ENCODE measurements at places on chromosomes 5 and 9.

DNA sequence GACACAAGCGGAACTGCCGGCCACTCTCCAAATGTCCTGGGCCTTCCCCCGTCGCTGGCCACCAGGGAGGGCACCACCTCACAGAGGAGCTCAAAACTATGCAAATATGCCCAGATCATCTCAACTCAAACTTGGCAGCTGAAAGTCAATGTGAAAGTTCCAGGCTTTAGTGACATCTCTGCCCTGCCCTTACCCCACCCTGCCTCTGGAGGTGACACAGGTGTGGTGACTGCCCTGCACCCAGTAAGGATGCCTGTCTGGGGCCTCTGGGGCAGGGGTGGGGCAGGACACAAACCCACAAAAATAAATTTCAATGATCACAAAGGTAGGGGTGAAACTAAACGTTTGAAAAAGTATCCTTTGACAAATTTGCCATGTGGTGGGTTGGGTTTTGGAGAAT is 213.4 kb downstream of the HSPA4 start:
- no peak for DNase-seq

GRCh38 chr9:131094622-131095021 is 1.7 kb upstream of the AIF1L start:
- DNase-seq, result no peak

DNA sequence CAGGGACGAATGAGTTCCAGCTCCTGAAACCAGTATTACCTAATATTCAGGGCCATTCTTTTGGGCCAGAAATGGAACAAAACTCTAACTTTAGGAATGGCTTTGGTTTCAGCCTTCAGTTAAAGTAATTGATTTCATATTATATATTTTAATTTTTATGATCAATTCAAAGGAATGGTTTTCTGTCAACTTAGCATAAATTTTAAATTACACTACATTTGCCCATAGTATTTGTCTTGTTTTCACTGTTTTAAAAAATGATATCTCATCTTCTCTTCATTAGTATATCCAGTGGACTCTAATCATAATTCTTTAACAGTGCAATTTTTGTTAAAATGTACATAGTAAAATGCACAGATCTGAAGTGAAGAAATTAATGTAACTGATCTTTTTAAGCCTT is 1.9 kb upstream of the PCDHB16 start:
- DNase-seq, result no peak

- no peak for DNase-seq
Measured at GRCh38 chr5:8700222-8700621, 831.3 kb downstream of the MTRR start.

DNA sequence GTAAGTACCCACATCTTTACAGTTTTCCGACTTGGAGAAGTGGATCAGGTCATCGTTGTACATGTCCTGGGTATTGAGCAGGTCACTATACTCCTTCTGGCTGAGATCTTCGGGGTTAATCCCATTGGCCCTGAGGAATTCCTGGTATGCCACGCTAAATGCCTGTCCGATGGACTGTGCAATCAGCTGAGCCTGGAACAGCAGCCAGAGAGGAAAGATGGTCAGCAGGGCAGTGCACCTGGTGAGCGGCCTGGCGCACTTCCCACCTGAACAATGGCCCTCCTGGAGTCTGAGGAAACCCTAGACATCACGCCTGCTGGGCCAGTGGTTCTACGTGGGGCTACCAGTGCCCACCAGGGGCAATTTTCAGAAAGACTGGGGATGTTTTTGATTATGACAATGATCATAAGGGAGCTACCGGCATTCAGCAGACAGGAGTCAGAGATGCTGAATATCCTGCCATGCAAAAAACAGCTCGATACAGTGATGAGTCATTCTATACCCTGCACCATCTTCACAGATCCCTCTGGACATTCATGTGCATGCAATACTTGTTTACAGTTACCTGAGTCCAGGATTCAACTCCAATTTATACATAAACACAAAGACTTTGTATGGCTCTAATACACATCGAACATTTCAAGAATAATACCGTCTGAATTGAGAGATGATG is 127.2 kb downstream of the ENTREP1 start:
- DNase-seq, result no peak

DNA sequence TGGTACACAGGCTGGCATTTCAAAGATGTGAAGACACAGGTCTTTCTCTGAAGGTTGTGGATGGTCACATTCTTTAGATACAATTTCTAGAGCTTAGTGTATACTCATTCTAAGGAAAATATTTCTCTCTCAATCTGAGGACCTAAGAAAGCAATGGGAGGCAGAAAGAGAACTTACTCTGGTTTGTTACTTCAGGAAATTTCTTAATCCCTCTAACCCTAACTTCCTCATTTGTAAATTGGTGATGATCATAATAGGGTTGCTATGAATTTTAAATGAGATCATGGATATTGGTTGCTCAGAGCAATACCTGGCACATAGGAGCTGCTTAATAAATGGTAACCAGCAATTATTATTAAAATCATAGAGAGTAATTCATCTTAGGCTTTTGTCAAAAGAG is 22.1 kb downstream of the FAM170A start:
- no peak for DNase-seq

DNA sequence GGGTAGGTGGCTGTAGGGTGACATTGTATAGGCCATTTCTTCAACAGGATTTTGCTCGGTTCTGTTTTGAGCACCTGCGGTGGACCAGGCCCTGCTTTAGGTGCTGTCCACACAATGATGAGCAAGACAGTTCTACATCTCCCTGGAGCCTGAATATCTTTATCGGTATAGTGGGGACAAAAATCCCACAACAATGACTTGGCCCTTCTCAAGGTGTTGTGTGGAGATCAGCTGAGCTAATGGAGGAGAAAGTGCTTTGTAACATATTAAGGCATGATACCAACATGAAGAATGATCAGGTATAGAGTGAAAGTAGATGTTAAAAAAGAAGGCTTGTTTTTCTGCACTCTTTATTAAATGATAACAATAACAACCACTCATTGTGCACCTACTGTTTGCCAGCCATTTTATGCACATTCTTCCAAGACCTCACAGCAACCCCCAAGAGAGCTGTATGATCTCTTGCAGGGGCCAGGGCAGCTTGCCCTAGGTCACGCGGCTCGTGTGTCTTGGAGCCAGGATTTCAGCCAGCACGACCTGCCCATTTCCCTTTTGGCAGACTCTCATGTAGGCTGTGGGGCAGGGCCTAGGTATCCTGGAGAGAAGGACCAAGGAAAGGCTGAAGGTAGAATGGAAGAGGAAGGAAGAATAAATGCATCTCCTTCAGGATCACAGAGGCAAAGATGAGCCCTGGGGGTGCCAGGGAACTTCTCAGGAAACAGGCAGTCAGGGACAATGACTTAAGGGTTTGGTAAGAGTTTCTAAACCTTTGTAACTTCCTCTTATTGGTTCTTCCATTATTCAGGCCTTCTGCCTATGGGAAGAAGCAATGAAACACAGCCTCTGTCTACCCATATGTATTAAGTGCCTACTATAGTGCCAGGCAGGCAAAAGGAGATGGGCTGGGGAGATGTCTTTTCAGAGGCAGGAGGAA is 50.0 kb upstream of the PPARGC1B start:
- DNase-seq, result no peak

DNA sequence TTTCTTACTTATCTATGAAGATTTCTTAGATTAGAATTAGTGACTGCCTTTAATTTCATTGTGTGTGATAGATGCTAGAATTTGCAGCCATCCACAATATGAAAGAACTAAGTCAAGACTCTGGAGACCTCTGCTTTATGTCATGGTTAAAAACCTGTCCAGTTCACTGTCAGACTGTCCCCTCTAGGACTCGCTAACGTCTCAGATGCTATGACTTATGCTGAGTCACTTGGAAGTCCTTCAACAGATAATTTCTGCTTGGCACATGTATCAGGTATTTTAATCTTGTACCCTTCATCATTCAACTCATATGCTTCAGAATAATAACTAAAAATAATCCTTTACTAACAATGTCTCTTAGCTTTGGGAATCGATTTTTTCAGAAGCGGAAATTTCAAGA is 230.5 kb upstream of the DMAC1 start:
- DNase-seq, result no peak

DNA sequence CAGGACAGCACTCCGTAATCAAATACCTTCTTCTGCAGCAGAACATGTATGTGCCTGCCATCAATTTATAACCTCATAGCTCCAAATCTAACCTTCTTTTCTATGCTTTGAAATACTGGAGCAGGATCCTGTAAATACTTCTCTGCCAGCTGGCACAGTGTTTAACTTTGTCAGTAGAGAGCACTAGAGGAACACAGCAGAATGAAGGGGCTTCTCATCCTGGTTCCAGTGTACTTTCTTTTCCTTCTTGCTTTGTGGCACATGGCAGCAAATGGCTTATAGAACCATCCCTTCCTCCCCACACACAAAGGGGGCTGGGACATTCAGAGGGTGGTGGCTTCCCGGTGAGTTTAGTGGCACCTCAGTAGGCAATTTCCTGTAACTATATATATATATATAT is 3.8 kb upstream of the FBXW11 start:
- DNase-seq, result no peak

- no peak for DNase-seq
Measured at GRCh38 chr9:36129139-36129538, 7.4 kb upstream of the GLIPR2 start.

- no peak for DNase-seq
Measured at GRCh38 chr9:78746010-78746409, 449.1 kb downstream of the PSAT1 start.

DNA sequence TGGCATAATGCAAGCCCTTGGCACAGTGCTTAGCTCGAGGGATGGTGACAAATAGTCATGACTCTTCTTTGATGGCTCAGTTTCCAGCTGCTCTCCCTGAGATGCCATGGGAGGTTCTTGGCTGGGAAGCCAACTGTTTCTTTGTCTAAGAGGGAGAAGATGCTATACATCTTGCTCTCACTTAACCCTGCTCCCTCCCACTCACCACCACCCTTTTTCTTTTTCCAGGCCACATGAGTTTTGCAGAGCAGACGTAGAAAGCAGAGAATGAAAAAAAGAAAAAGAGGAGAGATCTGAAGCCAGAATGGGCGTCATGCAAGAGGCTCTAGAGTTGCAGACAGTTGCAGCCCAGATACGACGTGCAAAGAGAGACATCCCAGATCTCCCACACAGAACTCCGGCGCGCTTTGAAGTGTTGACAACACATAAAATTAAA is 160.5 kb downstream of the FGF18 start:
- DNase-seq, result no peak

GRCh38 chr5:76111477-76112174 is 28.4 kb downstream of the SV2C start:
- DNase-seq, result no peak

DNA sequence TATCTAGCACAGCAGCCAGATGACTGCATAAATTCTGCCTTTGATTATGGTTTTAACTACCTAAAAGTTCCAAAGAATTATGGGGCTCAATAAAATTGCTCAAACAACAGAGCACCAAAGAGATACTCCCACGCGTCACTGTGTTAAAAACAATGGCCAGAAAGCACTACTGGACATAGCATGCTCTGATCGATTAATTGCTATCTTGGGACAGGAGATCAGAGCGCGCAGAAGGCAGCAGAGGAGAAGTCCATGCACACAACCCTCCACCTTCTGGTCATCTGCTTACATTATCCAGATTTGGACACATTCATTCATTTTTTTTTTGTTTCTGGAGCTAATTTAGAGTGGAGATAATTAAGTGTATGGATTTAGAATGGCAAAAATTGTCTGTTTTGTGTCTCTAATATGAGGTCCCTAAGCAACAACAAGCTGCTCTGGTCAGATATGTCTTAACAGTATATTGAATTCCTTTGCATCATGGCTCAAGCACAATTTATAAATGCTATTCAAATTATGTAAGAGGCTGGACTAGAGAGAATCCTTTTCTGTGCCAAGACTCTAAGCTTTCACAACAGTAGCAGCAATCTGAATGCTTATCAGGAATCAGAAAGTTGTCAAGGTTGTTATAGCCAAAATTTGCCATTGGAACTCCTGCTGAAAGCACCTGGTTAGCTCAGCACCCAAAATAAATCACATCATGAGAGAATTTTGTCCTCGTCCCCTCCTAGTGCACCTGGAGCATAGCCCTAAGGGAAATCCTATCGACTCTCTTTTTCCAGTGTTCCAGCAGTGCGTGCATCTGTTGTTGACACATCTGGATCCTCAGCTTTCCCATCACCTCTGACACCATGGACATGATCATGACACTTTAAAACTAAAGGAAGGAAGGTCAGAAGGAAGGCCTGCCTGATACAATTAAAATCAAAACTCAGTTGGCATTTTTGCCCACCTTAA is 98.6 kb upstream of the HMHB1 start:
- DNase-seq, result no peak

DNA sequence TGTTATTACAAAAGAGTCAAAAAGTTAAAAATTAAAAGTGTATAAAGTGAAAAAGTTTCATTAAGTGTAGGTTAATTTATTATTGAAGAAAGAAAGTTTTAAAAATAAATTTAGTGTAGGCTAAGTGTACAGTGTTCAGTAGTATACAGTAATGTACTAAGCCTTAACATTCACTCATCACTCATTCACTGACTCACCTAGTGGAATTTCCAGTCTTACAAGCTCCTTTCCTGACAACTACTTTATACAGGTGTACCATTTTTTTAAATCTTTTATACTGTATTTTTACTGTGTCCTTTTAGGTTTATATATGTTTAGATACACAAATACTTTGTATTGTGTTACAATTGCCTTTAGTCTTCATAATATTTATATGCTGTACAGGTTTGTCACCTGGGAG is 530.2 kb upstream of the FAM174A start:
- no peak for DNase-seq

DNA sequence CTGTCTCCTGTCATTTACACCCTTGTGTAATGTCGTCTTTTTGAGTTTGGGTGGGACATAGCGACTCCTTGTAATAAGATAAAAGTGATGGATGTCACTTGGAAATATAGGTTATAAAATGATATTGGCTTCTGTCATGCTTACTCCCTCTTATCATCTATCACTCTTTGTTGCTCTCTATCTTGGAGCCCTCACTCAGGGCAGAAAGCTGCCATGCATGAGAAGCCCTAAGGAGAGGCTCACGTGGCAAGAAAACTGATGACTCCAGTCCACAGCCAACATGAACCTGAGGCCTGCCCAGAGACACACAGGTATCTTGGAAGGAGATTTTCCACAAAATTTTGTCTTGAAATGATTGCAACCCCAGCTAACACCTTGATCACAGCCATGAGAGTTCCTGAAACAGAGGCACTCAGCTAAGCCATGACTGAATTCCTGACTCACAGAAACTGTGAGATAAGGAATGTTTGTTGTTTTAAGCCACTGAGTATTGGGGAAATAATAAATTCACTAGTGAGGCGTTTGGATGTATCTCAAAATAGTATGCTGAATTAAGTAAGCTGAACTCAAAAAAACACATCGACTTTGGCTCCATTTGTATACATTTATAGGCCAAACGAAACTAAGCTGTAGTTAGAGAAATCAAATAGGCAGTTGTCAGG is 216.7 kb downstream of the CDH18 start:
- no peak for DNase-seq

DNA sequence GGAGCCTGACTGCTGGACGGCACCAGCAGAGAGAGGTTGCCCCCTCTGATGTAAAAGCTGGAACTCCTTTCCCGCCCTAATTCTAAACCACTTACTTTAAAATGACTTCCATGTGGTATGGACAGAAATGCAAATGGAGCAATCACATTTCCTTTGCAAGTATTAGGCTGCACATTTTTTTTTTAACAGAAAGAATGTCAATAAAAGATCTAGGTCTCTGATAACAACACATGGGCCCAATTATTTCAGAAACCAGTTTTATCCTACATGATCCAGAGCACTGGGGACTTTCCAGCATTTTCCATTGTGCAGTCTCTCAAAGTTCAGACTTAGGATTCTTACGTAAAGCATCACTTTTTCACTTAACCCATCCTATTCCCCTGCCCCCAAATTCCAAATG is 203.7 kb downstream of the NXNL2 start:
- DNase-seq, result no peak
